Tibial nerve (tissue), 4 donors: ENCODE measurements at places on chromosomes 13 and 19.

GRCh38 chr13:43514311-43514710, 272.5 kb downstream of the ENOX1 start:
- DNase-seq = no peak

DNA sequence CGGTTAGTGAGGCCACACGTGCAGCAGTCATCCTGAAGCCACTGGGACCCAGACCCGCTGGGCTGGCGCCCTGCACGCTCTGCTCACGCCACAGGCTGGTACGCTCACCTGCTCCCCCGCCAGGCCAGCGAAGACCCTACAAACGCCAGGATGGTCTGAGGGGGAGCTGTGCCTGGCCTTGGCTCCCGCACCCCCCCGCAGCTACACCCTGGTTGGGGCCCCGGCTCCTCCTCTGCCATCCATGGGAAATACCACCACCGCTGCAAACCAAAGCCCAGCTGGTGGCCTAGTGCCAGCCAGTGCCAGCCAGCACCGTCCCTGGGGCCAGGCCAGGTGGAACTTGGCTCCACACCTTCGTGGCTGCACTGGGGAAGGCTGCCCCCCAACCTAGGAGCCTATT, 23.3 kb upstream of the CACTIN start:
- no peak for DNase-seq

DNA sequence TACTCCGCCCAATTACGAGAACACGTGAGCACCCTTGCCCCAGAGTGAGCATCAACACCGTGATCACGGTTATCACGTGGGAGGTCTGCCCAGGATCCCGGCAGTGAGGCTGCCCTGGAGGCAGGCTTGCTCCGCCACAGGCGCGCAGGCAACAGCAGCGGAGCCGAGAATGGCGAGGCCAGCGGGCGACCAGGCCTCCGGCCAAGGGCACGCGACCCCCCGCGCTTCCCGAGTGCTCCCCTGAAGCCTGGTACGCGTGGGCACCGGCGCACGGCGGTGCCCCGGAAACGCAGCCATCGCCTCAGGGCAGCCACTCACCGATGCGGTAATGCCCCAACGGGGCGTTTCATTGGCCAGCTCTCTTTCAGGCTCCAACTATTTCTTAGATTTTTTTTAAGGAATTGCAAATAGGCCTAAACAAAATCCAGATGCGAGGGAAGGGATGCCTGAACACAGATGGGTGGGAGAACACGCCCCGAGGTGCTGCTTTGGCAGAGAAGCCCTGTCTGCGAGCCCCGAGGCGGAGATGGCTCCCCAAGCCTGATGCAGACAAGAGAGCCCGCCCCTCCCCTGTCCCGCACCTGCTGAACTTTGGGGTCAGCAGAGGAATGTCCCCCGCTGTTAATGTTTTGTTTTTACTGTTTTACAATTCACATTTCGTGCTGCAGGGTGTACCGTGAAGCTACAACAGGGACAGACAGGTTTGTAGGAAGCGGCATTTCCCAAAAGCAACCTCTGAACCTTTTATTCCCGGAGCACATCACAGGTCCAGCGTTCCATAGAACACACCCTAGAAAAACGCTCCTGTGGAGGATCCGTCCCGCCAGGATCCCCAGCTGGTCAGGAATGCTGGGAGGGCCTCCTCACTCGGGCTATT, 132.7 kb downstream of the ZDHHC20 start:
- DNase-seq = no peak

DNA sequence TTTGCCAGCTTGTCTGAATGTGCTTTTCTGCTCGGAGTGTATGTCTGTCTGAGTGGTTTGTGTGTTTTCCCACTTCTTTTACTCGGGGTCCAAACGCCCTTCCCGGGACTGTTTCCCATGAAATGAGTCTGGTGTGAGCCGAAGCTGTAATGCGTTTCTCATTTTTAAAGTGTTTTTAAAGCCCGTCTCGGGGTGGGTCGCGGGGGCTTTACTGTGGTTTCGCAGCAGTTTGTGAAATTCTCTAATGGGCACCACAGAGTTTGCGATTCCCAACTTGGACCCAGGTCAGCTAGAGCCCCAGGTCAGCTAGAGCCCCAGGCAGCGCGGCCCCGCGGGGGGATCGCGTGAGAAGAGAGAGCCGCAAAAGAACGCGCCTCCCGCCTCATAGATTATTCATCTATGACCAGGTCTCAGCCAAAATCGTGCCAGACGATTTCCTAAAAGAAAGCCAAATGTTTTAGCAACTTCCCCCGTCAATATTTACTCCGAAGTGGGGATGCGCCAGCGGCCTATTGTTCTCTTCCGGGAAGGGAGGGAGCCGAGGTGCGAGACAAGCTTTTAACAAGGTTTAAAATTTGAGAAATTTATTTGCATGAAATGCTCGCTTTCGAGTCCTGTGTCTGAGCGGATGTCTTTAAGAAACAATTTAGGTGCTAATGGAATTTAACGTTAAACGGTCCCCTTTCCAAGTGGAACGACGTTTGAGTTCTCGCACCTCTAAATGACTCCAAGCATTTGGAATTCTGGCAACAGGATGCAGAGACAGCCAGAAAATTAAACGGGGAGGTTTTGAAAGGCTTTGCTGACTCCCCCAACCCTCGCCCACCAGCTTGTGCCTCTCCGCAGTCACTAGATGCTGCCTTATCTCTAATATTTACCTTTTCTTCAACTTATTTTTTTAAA, 2.2 kb downstream of the ZIC2 start:
- no peak for DNase-seq
